ENCODE measurements at places on chromosomes 16 and 17.

GRCh38 chr16:81544261-81544660, 99.7 kb downstream of the CMIP start:
- DNase-seq, result no peak

- no peak for DNase-seq
Observed at GRCh38 chr16:10497132-10498101, 83.0 kb downstream of the EMP2 start.

- DNase-seq, result no peak
Observed at GRCh38 chr17:69268543-69269014, 40.0 kb upstream of the ABCA10 start.

DNA sequence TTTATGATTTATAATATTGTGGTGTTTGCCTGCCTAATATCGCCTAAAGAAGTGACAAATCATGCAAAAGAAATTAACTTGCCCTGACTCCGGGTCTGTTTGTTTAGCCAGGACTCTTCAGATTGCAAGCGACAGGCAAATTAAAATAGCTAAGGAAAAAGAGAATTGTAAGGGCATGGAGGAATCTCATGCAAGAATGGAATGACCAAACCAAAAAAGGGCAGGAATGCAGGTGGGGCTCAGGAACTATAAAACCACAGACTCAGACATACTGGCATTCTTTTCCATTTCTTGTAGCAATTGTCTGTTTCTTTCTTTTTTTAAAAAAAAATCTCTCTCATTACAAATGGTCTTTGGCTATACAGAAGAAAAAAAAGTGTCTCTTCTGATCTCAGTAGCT, 188.1 kb upstream of the XYLT1 start:
- no peak for DNase-seq

- DNase-seq, result no peak
Observed at GRCh38 chr17:17064322-17064721, 22.1 kb downstream of the MPRIP start.

GRCh38 chr16:13061691-13062090, 160.3 kb downstream of the SHISA9 start:
- no peak for DNase-seq

Measured in amniotic stem cell (primary cell).